ENCODE measurements at places on chromosomes 5 and 9.

DNA sequence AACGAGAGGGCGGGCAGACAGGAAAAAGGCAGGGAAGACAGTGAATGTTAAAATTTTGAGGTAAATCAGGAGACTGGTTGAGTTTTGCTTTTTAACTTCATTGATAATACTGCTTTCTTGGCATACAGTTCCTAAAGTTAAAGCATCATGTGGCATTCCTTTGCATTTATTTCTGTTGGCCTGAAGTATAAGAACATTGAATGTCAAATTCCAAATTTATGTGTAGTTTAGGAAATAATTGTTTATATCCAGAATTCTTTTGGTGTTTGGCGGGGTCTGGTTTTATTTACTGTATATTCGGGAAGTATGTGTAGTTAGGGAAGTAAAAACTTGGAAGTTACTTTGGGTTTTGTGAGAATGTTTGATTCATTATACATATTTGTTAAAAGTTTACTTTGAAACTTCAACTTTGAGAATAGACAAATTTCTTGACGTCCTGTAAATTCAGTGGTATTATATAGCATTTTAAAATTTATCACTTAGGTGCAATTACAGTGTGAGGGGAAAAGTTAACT lies 83.2 kb downstream of the PTPDC1 start:
- no peak for DNase-seq

DNA sequence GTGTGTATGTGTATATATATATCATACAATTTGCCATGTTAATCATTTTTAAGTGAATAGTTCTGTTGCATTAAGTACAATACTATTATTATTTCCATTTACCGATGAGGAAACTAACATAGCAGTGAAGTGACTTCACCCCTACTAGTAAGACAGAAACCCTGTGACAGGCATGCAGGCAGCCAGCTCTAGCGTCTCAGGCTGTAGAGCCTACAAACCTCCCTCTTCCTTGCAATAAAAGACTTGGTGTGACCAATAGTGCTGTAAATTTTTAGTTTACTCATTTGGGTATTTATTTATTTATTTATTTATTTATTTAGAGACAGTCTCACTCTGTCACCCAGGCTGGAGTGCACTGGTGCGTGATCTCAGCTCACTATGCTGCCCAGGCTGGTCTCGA lies 24.7 kb downstream of the FNBP1 start:
- DNase-seq, result no peak

DNA sequence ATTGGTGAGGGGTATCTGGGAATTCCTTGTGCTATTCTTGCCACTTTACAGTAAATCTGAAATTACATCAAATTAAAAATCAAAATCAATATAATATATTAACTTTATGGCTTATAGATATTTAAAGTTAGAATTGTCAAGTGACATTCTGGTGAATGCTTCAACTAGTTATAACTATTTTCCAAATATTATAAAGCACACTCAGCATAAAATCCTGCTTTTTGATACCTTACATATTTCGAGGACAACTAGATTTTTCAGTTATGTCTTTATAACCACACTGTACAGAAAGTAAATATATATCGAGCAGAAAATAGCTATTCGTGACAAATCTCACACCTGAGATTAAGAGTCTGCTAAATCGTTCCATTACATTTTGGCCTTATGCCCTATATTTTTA lies 210.2 kb downstream of the PDE4D start:
- DNase-seq, result no peak

DNA sequence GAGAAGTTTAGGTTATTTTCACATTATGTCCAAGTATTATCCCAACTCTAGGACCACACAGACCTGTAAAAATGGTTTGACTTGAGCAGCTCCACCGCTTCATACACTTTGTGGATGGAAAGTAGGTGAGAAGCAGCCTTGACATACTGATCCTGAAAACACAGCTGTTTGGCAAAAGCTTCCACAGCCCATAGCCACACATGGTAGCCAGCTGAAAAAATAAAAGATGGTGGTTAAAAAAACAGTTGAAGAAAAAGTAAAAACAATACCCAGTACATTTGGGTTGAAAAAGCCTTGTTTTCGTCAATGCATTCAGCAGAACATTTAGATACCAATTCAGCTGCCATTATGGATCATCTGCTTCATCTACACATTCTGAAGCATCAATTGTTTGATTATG lies 36.7 kb downstream of the GEMIN5 start:
- no peak for DNase-seq

GRCh38 chr5:87390576-87391199 lies 22.0 kb downstream of the CCNH start:
- no peak for DNase-seq

GRCh38 chr5:108720391-108720790 lies 27.3 kb upstream of the FER start:
- DNase-seq, result no peak

DNA sequence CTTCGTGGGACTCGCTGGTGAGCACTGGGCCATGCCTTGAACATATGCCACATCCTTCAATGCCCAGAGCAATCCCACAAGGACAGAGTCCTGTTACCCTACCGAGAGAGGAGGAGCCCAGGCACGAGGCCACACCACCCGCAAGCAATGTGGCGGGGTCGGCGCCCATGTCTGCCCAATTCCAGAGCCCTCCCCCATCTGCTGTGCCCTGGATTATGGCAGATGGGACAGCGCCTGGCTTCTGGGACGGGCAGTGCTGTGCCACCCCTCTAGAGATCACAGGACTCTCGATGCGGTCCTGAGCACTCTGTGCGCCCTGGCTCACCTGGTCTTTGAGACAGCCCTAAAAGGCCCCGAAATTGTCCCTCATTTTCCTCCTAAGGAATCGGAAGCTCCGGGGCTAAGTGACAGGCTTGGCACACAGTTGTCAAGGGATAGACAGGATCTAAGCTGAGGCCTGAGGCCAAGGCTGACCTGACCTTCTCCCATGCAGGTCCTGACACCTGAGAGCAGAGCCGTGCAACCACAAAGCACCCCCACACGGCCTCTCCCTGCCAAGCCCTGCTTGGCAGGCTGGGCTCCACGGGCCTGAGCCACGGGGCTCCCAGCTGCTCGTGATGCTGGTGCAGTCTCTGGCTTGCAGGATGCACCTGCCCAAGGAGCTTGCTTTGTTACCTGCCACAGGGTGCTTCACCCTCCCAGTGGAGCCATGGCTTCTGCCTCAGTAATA lies 48.8 kb downstream of the PRRT1B start:
- DNase-seq, result no peak

DNA sequence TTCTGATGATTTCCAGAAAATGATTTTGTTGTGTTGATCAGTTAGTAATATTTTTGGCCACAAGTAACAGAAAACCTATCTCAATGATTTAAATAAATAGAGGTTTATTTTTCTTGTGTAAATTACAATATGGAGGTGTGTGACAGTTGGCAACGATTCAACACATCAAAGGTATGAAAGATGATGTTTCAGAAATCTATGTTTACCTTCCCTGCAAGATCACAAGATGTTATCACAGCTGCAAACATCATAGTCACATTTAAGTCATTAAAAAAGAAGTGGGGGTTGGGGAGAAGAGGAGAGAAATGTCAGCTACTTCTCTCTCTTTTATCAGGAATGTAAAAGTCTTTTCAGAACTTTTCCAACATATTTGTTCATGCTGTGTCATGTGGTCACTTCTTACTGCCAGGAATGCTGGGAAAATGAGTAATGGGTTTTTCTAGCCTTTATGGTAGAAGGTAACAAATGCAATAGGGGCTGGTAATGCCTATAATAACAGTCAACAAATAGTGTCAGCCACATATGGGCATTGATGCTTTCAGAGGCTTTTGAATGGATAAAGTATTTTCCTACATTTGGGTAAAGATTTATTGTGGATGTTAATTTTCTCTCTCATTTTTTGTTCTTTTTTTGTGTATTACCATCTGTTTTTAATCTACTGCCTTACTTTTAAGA lies 742.7 kb downstream of the TLE1 start:
- DNase-seq, result no peak

GRCh38 chr5:96659170-96659569 lies 3.0 kb upstream of the CAST start:
- no peak for DNase-seq

DNA sequence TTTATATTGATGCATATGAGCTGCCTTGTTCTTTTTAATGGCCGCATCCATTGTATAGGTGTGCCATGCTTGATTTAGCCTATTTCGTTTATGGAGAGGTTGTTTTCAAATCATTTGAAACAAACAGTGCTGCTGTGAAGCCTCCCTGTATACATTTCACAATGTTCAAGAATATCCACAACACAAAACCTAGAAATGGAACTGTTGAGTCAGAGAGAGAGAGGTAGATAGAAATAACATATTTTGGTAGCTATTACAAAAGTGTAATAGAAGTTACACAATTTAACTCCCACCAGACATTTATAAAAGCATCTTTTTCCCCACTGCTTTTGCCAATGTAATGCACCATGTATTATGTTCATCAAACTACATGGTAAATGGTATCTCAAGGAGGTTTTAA lies 82.0 kb downstream of the FRMD3 start:
- no peak for DNase-seq

DNA sequence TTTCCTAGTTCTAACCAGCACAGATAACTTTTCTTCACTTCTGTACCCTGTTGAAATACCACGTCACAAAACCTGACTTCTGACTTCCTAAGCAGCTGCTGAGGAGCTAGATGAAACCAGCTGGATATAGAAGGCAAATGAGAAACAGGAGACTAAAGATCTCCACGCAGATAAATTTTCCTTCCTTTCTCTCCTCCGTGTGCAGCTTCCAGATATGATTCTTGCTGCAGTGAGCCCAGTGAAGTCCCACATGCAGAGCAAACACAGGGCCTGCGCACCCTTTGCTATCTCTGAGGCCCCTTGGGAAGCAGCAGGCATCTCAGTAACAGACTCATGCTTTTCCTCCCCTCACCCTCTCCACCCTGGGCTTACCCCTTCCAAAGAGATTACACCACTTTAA lies 1638.3 kb downstream of the MAT2B start:
- DNase-seq, result no peak
